Stimulated activated naive B cell treated with anti-CD40 and anti-IgM and Interleukin-4, amounts not matched to agents 10 μg/mL and 1 μg/mL and 100 μg/mL, for 72 hours (primary cell): ENCODE measurements at places on chromosomes 1 and 21.

GRCh38 chr1:92075311-92075710 is at the start of gene SETSIP:
TSS of gene SETSIP (minus strand) at chr1:92075411. CDS start at chr1:92075411, 0 bp downstream.
- no peak within 1 kb of the TSS for H3K4me3 ChIP-seq
- no peaks in the 10 kb centered on the region for H3K27me3 ChIP-seq
- H3K4me1 ChIP-seq: peaks cover 2% of the 10 kb centered on the region
- H3K36me3 ChIP-seq: no peaks in the 10 kb centered on the region

- H3K36me3 ChIP-seq: no peaks in the 10 kb centered on the region
- no peak overlapping the region for H3K4me3 ChIP-seq
- peaks cover 2% of the 10 kb centered on the region for H3K4me1 ChIP-seq
Measured at GRCh38 chr1:55539652-55540512, 324.7 kb upstream of the USP24 start.

DNA sequence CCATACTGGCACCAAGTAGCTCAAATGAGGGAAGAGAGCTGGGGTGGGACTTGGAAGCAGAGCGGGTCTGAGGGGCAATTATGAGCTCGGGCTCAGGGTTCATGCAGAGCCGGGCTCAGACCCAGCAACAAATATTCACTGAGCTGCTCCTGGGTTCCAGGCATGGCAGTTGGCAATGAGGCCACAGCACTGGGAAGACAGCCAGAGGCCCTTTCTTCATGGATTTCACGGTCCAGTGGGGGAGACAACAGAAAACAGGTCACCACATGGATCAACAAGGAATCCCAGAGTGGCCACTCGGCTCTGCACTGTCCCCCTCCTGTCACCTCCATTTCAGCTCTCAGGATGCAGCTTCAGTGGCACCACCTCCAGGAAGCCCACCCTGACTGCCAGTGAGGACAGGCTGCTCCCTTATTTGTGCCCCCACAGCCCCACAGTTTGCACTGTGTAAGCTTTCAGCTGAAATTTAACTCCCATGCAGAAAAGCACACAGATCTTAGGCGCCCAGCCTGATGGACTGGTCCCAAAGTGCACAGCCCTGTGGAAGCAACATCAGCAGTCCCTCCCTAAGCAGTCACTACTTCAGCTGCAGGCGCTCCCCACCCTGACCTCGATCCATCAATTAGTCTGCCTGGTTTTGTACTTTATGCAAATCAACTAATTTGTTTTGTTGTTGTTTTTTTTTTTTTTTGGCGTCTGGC is 22.4 kb downstream of the ARHGEF19 start:
- H3K36me3 ChIP-seq: no peaks in the 10 kb centered on the region
- H3K27me3 ChIP-seq: peaks cover 11% of the 10 kb centered on the region
- H3K4me3 ChIP-seq: no peak overlapping the region
- no peak overlapping the region for H3K27ac ChIP-seq
- no peak for DNase-seq

DNA sequence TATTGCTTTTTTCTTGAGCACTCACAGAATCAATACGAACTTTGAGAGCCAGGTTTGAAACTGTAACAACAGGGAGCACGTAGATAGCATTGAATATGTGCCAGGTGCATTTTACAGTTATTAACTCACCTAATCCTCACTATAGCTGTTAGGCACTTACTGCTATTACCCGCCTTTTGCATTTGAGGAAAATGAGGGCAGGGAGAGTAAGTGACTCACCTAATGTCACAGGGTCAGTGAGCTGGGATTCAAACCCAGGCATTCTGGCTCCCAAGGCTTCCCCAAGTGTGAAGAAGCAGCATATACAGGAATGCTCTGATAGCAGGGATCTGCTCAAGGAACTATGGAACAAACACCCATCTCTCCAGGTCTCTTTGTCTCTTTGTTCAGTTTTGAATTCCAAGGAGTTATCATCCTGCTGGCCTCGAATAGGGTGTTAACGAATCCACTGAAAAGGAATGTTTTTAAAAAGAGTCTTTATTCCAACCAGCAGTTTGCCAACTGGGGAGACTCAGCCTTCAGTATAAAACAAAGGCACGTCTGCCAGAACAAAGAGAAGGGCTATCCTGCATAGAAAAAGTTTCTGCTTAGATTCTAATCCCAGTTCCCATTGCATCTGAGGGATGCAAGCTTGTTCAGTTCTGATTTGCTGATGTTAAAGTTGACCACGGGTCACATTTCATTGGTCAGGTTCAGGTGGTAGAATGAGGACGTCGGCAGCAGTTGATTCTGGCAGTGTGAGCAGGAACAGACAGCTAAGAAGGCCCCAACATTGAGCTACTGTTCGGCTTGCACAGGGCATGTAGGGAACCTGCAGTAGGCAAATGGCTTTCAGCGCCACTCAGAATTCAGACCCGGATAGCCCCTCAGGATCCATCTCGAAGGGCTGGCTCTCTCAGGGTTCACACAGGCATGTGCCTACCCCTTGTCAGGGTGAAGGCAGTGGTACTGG is 22.1 kb downstream of the TRIM67 start:
- no peak overlapping the region for H3K4me3 ChIP-seq
- no peak for DNase-seq
- H3K27me3 ChIP-seq: peaks cover 26% of the 10 kb centered on the region
- H3K36me3 ChIP-seq: no peaks in the 10 kb centered on the region

- H3K4me1 ChIP-seq: no peaks in the 10 kb centered on the region
- no peak for DNase-seq
- peaks cover 17% of the 10 kb centered on the region for H3K27me3 ChIP-seq
- H3K27ac ChIP-seq: no peak overlapping the region
- H3K36me3 ChIP-seq: no peaks in the 10 kb centered on the region
Measured at GRCh38 chr1:178023181-178023618, 53.3 kb upstream of the SEC16B start.

DNA sequence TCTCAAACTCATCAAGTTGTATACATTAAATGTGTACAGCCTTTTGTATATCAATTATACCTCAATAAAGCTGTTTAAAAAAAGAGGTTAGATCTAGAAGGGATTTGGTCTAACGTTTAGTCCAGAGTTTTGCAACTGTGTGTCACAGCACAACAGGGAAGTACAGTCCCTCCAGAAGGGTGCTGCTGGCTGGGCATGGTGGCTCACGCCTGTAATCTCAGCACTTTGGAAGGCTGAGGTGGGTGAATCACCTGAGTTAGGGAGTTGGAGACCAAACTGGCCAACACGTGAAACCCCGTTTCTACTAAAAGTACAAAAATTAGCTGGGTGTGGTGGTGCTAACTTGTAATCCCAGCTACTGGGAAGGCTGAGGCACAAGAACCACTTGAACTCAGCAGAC is 78.3 kb upstream of the HAO2 start:
- H3K4me1 ChIP-seq: no peaks in the 10 kb centered on the region
- no peaks in the 10 kb centered on the region for H3K36me3 ChIP-seq
- no peak overlapping the region for H3K27ac ChIP-seq
- no peak for DNase-seq
- H3K27me3 ChIP-seq: peaks cover 20% of the 10 kb centered on the region
- no peak overlapping the region for H3K4me3 ChIP-seq
